ENCODE measurements at places on chromosomes 4 and X.

DNA sequence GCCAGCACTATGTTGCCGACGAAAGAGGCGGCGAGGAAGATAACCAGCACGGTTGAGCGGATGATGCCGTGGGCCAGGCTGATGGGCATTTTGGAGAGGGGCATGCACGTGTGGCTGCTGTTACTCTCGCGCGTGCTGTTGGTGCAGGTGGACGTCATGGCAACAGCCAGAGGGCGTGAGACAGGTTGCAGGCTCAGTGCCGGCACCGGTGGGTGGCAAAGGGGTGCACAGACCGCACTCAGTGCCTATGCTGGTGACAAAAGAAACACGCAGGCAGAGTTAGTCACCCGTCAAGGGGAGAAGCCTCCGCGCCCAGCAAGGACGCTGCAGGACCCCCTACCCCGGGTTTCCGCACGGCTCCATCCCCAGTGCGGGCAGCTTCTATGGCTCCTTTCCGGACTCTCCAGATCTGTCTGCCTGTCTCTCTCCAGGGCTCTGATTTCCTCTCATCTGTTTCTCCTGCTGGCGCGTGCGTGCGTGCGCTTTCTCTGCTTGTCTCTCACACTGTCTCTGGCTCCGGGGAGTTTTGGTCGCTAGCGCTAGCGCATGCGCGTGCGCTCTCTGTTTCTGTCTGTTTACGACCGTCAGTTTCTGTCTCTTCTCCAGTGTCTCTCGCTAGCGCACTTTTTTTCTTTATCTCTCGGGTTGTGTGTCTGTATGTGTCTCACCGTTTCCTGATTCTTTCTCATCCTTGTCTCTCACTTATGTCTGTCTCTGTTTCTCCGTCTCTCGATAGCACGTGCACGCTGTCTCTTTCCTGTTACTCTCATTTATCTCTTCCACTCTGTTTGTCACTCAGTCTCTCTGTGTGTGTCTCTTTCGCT lies 2.1 kb downstream of the GPR101 start:
- no peak for DNase-seq

DNA sequence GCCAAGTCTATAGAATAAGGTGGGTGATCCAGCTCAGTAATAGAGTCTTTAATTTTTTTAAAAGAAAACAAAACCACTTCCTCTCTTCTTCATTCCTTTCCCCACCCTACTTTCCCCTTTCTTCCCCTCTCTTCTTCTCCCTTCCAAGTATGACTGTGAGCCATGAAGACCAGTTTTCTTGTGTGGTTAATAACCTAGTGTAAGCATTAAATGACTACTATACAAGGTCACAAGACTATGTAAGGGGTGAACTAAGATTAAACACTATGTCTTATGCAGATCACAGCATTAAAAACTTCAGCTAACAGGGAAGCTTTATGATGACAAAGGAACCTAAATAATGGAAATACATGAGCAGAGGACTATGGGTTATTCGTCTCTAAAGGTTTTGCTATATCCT lies 135.4 kb downstream of the GUCY2F start:
- DNase-seq = no peak

GRCh38 chr4:25873632-25874129 lies 10.9 kb upstream of the SEL1L3 start:
- DNase-seq = no peak

- DNase-seq = no peak
Observed at GRCh38 chr4:119493419-119493818, 135.2 kb downstream of the PDE5A start.

- DNase-seq = no peak
Observed at GRCh38 chr4:152197211-152197610, 338.7 kb downstream of the FBXW7 start.

DNA sequence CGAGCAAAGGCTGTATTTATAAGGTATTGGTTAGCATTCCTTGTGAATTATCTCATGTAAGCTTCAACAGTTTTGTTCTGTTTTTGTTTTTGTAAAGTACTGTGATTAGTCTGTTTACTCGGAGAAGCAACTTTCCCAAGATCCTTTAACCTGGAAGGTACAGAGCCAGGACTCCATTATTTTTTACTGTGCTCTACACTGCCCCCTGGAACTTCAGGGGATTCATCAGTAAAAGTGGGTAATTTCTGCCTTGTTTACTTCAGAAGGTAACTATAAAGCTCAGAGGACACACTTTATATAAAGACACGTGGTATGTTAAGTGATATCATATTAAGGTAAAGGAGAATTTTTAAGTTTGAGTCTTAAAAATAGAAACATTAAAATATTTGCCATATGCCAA lies 124.9 kb downstream of the IQCM start:
- DNase-seq = no peak

DNA sequence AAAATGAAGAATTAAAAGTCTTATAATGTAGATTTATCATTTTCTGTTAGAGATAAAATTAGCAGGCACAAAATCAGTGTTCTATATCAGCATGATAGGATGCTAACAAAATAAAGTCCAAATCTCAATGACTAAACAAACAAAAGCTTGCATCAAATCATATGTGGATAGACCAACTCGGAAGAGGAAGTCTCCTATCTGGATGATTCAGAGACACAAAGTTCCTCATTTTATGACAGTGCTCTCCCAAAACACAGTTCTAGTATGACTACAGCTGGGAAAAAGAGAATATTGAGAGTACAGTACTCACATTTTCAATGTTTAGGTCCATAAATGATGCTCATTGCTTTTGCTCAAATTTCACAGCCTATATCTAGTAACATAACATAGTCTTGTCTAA lies 376.1 kb upstream of the CTSO start:
- DNase-seq = no peak

DNA sequence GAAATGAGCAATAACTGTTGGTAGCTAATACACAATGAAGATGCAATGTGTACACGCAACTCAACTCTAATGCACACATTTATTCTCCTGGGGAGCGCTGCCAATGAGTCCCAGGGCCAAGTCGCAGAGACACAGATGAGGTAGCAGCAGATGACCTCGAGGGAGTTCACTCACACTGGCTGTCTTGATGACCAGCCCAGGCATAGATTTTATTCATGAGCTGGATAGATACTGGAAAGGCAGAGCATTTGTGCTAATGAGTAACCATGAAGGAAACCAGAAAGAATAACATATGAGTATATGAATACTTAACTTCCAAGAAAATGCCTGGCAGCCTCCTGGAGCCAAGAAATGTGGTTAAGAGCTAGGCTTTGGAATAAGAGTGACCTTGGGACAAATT lies 42.3 kb downstream of the RASL11B start:
- no peak for DNase-seq

DNA sequence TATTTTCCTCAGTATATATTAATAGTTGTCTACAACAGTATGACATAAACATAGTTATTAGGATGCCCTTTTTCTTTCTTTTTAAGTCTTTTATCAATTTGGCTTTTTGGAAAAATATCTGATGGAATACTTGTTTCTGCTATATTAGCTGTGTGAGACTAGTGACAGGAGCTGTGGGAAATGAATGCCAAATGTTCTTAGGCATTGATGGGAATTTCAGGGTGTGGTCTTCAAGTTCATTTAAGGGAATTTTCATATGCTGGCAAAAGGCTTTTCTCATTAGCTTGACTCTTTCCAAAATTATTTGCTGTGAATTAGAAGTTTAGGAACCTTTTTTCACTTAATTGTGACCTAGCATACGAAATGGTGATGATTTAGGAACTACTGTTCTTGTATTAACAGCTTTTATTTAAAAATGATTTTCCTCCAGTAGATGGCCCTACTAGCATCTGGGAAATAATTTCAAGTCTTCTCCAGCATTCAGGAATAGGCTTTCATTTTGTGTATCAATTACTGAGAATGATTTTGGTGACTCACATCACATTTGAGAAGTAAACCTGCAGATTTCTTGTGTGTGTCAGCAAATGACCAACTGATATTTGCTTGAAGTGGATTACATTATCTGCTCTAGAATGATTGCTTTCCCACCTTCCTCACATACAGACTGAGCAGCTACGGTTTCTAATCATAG lies 70.9 kb downstream of the HTT start:
- no peak for DNase-seq

DNA sequence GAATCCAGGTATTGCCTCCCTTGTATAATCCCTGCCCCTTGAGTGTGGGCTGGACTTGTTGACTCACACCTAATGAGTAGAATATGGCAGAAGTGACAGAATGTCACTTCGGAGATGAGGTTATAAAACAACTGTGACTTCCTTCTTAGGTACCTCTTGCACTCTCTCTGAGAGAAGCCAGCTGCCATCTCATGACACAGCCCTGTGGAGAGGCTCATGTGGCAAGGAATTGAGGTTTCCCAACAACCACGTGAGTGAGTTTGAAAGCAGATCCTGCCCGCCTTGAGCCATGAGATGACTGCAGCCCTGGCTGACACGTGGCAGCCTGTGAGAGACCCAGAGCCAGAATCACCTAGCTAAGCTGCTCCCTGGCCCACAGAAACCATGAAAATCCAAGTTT lies 13.5 kb downstream of the ASB11 start:
- no peak for DNase-seq

DNA sequence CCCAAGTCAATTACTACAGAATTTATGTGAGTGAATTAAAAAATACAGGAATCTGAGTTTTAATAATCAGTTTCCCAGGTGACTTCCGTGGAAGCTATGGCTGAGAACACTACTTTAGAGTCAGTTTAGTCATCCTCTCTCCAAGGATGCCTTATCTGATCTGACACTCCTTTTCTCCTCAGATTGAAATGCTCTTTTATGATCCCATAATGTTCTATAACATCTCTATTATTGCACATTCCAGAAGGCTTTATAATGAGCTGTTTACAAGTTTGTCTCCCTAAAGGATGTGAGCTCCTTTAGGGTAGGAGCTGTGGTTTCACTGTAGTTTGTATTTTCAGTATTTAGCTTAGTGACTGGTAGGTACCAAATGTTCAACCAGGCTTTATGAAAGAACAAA lies 90.0 kb downstream of the GPRIN3 start:
- no peak for DNase-seq

DNA sequence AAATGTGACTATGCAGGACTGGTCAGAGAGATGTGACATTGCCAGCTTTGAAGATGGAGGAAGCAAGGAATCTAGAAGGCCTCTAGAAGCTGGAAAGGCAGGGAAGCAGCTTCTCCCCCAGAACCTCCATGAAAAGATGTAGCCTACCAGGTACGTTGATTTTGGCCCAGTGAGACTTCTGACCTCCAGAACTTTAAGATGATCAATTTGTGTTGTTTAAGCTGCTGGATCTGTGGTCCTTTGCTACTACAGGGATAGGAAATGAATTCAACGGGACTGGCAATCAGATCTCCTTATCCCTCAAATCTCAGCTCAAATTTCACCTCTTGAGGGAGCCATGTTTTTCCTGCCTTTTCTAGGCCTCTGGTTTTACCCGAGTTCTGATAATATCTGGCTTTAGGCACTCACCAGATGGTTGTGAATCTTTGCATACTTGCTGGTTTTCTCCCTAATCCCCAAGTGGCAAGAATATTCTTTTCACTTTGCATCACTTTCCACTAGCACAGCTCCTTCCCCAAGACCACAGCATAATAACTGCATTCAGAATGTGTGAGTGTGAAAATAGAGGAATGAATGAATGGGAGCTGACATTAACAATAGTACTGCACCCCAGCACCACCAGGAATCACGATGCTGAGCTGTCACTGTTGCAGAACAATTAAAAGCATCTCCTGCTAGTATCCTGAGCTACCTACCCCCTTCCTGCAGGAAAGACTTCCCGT lies 25.5 kb upstream of the TMSB4X start:
- DNase-seq = no peak

DNA sequence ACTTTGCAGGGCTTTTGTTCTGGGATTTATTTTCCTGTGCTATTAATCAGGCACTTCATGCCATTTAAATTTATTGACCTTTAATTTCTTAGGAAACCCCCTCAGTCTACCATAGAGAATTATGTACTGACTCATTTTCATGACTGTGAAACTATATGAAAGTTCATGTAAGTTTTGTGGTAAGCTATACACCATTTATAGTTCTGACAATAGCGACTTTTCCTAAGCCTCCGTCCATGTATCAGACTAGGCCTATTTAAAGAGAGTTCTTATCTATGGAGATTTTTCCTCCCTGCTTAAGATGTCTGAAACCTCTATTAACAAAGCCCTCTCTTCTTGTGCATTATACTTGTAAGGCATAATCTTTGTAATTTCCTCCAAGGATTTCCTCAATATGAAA lies 111.6 kb downstream of the AFF2 start:
- no peak for DNase-seq

- no peak for DNase-seq
Observed at GRCh38 chr4:13601048-13601447, 26.5 kb downstream of the BOD1L1 start.

GRCh38 chr4:1211891-1212545 lies 36.9 kb downstream of the CTBP1 start:
- DNase-seq = no peak

DNA sequence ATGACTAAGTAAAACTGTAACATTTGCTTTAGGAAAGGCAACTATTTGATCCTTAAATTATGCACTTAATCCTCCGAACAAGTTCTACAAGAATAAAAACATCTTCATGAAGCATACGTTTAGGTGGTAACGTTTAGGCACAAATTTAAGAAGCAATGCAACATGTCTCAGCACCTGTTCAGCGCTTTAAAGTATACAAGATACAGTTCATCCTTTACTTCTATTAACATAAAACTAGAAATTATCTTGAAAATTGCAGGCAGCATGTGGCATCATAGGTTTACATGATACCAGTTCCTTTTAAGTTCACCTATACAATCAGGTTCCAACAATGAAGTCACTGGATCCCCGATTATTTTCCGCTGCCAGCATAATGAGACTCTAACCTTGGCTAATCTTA lies 1.5 kb downstream of the PLA2G12A start:
- DNase-seq = no peak

DNA sequence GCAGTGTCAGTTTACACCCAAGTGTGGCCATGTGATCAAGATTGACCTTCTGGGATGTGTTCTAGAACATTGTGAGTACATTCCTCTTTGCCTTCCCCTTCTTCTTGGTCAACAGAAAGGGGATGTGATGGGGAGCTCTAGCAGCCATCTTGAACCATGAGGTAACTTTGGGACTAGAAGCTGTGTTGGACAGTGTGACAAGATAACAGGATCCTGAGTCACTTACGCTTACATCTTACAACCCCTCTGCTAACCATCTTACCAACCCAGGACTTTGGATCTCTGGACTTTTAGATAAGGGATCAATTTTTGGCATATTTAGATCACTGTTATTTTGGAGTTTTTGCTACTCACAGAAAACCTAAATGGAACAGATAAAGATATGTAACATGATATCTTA lies 625.6 kb downstream of the BCOR start:
- no peak for DNase-seq
